ENCODE measurements at places on chromosomes 12 and 14.
A peak's percentile ranks its signal among the peaks of the same experiment; 100 is the strongest.

DNA sequence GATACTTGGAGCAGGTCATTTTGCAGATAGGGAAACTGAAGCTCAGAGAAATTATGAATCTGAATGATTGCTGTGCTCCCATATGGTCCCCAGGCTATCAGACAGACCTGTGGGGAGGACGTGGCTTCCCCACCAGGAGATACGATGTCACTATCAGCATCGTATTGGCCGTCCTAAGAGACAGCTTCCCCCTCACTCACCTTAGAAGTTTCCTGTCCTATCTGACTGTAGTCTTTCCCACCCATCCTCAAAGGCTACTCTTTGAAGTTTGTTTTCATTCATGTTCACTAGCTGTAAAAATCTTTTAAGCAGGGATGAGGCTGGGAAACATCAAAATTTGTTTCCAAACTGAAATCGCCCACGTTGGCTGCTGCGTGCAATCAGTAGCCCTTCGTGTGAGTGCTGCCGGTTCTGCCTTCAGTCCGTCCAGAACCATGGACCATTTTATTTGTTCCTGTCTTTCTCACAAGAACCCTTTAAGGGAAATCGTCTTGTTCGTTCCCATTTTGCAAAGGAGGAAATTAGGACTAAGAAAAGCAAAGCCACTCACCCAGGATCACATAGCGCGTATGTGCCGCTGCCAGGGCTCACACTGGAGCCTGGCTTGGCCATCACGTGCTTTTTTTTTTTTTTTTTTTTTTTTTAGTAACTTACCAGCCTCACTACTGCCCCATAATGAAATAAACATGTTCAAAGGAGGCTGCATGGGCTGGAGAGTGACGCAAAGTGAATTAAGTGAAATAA is 1.0 kb upstream of the KDM2B start:
- DNase-seq, result peak; percentile 36

- no peak for DNase-seq
Measured at GRCh38 chr12:123656392-123656791, 14.5 kb upstream of the TCTN2 start.

DNA sequence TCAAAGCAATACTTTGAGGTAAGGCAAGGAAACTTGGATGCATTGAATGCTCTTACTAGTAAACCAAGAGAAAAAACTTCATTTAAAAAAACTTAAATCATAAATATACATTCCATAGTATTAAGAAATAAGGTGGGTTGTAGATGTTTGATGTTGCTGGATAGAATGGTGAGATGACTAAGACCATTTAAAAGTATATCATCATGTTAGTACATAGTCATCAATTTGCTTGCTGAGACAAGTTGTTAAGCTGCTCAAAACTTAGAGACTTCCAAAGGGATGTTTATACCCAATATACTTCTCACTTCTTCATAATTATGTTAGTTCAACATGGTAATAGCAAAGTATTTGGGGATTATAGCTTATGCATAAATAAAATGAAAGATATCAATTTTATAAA is 675.5 kb upstream of the MGAT4C start:
- DNase-seq, result no peak

DNA sequence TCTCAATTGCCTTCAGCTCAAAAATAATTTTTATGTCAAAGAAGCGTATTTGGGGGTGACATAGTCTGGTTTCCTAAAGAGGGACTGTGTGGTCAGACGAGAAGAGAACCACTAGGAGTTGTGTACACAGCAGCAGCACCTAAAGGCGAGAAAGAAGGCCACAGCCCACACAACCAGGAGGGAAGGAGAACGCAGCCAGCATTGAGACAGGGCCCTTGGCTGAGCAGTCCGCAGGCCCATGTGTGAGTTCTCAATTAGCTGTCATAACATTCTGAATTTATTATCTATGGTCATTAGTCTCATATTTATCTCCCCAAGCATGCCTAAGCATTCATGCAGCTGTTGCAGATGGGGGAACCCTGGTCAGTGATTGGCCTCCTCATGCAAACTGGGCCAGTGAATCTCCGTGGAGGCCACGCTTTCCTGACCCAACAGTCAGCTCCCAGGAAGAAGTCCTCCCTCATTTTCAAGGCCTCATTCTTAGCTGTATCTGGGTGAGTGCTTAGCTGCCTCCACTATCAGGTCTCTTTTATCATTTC is 81.2 kb upstream of the ATF7IP start:
- no peak for DNase-seq

DNA sequence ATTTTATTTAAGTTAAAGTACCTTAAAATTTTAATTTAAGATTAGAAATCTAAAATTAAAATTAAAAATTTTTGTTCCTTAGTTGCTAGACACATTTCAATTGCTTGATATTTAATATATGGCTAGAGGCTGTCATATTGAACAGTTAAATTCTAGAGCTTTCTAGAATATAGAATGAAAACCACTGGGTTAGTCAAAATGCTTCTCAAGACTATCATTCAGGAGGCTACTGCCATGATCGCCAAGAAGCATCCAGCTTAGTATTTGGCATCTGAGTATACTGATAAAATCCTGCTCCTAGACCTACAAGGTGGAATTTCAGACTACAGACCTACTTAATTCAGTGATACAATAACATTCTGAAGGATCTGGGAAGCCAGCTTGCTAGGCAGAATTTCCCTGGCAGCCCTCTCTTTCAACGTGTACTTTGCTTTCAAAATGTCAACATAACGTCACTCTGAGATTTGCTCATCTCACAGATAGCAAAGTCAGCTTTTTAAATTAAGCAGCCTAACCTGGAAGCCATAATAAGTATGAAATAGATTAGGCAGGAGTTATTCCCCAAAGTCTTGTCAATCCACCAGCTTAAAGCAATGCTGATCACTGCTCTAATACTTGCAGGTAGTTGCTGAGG is 525.8 kb downstream of the FSCB start:
- DNase-seq, result peak; percentile 35

- DNase-seq, result no peak
Measured at GRCh38 chr12:116306506-116306905, 29.0 kb upstream of the MED13L start.

DNA sequence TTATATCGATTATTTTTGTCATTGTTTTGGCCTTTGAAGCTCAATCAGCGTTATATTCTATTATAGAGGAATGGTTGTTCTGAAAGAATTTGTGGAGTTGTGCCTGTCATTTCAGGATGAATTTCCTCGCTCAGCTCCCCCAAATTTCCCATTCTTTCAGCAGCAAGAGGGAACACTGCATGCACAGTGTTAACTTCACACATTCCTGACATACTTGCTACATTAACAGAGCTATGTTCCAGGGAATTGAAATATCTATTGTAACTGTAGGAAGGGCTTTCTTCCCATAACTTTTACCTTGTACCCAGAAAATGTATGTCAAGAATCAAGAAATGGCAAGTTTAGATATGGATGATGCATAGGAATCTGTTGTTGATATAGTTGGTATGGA is 379.0 kb downstream of the LRIG3 start:
- no peak for DNase-seq

GRCh38 chr14:95136631-95137030 is 20.7 kb downstream of the DICER1 start:
- DNase-seq, result no peak
